ENCODE measurements at places on chromosomes 5 and 9.

GRCh38 chr5:61082516-61083280 is 79.6 kb downstream of the SMIM15 start:
- DNase-seq = no peak

DNA sequence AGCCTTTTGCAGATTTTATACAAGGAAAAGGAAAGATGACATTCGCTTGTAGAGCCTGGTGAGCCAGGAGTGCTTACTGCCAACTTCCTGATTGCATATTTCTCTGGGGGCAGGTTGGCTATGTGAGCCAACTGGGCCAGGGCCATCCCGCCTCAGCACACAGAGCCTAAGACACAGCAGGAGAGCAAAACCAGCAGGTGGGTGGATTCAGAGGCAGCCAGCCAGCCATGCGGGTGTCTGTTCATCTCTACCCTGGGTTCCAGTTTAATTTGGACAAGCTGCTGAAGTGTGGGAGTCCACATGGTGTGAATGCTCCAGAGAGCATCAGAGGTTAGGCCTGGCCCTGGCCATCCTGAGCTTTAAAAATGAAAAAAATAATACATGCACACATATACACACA is 291.4 kb downstream of the ARHGEF28 start:
- no peak for DNase-seq

GRCh38 chr5:96537386-96537785 is 104.3 kb upstream of the PCSK1 start:
- DNase-seq = no peak

DNA sequence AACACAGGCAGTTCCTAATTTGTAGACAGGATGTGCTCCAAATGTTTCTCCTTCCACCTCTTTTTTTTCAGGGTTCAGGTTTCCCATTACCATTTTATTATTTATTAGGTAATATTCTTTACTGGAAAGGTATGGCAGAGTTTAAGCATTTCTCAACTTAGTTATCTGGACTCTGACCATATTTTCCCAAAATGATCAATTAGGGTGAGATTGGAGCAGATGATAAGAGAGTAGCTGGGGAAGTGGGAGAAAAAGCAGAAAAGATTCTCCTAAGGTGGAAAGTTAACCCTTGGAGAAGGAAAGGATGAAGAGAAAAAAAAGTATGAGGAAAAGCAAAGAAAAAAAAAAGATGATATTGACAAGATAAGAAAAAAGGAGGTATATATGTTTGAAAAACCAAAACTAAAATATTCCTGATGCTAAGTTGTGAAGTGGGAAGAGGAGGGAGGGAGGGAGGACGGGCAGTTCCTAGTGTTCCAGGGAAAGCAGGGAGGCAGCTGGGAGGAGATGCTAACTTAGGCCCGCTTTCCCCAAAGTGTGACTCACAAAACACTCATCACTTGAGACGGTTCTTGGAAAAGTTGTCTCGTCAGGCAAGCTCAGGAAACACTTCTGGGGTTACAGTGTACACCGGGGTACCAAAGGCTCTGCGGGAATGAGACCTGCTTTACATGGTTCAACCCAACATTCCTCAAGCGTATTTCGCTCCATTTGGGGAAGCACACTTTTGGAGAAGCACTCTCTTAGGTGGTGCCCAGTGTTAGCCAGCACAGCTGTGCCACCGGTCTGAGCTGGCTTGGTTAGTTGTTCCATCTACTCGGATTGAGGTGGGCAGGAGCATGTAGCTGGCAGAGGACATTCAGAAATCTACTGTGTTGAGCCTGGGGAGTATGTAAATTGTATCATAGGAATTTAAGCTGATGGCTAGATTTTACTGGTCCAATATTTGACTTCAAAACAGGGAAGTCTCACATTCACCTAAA is 35.1 kb downstream of the B4GALT1 start:
- DNase-seq = no peak

DNA sequence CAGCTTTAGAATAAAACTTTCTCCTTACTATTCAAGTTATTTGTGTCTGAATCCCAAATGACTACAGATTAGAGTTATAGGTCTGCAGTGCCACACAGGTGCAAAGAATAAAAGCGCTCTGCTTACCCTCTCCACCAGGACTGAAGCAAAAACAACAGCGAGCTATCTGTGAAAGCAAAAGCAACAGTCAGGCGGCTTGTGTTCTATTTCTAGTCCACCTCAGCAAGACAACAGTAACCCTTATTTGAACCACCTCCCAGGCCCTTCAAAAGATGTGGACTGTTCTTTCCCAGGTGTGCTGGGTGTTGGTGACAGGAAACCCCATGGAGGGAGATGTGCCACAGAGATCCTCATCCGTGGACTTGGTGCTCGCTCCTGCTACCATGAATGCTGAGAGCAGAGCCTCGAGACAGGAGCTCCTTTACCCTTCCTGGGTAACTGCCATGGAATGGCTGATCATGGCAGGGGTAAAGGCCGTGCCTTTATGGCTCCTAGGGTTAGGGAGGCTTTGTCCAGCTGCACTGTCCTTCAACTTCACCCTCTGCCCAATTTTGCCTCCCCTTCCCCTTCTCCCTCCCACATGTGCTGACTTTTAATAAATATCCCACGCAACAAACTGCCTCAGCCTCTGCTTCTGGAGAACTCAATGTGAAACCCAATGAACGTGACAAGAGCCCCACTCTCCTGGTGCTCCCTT is 108.6 kb downstream of the SERINC5 start:
- DNase-seq = no peak

DNA sequence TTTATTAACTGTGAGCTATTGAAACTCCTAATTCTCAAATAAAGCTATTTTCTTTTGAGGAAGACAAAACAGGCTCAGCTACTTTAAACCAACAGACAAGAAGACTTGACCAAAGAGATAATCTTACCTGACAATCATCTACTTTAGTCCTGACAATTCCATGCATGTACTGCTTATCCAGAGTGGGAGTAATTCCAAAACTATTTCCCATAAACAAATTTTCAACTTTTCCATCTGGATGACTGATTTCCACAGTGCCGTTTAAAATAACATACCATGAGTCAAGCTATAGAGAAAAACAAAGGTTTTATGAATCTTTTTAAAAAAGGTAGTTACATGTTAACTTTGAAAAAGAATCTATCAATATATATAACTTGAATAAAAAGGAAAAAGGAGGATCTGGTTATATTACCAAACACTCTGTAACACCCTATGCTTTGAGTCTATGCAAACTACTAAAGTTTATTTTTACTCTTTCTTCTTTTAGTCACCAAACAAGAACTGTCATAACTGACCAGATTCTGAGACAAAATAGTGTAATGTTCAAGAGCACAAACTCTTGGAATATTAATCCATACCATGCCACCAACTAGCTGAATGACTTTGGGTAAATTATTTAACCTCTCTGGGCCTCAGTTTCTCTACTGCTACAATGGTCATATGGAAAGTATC is 129.7 kb downstream of the RAPGEF6 start:
- no peak for DNase-seq

GRCh38 chr5:136016945-136017530 is 11.8 kb upstream of the TGFBI start:
- DNase-seq = no peak

GRCh38 chr5:144088206-144089064 is 82.0 kb downstream of the YIPF5 start:
- DNase-seq = no peak

DNA sequence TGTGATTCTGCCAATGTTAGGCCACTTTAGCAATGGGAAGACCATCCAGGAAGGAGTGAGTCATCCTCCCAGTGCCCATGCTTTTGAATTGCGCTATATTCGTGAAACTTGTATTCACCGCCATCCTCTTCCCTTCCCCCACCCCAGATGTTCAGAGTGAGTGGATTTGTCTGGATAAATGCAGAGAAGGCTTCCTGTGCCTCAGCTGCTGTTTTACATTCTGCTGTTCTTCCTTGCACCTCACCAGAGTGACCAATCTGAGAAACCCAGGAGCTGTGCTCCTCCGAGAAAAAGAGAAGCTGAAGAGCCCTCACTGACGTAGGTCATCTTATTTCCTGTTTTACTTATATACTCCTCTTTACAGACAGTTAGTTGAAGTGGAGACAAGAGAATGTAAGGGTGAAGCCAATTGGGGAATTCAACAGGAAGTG is 24.6 kb upstream of the SVEP1 start:
- no peak for DNase-seq

DNA sequence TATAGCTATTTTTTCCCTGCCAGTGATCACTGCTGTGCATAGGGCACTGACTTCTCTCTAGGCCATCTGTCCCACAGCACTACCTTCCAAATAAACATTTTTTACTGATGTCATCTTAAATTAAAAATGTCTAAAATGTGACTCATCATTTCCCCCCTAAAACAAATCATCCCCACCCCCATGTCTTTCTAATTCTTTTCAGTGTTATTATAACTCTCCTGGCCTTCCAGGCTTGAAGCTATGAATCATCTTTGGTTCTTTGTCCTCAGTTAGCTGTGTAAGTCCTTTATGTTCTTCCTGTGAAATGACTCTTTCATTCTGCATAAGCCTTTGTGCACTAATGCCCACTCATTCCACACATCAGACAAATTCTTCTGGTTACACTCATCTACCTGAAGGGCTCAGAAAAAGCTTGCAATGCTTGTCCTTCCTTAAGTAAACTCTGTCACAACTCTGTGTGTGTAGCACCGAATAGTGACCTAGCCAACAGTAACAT is 78.1 kb downstream of the CFAP95 start:
- DNase-seq = no peak

DNA sequence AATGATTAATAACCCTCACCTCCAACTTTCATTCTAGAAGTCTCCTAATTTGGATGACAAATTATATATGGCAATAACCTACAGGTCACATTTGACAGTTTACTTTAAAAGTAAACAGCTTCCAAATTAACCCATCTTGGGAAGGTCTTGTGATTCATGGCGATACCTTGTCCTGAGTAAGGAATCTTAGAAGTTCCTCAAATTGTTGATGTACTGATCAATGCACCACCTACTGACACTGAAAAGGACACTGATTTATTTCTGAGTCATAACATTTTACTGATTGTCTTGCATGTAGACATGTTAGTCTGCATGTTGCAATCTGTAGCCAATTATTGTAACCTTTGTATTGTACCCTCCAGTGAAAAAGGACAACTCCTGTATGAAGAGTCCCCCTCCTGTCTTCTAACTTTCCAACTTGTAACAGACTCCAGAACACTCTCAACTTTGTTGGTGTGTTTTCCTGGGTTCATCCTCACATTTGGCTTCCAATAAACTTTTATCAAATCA is 16.0 kb upstream of the SLC22A5 start:
- DNase-seq = no peak

GRCh38 chr5:68657055-68657961 is 436.5 kb upstream of the SLC30A5 start:
- no peak for DNase-seq

- no peak for DNase-seq
These were observed 2016.3 kb upstream of the CDH9 start for GRCh38 chr5:29054694-29055093.

DNA sequence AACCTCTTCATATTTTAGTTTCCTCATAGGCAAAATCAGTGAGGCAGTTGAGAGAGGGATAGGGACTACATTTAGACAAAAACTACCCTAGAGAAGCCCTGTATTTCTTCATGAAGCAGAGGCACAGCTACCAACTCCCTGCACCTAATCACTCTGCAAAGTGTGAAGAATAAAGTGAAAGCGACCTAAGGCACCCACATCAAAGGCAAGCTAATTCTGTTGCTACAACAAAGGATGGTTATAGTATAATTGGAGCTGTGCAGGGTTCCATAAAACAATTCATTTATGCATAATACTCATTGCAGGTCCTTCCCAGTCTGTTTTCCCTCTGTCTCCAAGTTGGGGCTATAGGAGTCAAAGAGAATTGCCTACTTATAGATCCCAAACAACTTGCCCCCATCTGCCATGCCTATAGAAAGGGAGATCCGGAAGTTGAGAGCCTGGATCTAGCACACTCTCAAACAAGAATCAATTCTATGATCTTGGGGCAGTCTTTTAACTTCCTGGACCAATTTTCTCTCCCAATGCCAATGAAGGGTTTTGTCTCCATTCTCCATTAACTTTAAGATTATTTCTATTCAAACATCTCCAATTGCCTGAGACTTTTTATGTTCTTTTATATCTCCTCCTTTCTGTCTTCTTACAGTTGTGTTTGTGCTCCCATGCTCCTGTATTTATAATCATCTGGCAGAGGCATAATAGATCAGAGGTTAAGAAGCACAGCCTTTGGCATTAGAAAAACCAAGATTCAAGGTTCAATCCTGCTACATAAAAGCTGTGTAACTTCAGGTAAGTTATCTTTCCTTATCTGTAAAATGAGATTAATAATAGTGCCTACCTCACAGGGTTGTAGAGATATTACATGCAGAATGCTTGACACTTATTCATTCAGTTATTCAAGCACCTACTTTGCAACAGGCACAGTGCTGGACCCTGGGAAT is 56.0 kb upstream of the PTGER4 start:
- DNase-seq = no peak

DNA sequence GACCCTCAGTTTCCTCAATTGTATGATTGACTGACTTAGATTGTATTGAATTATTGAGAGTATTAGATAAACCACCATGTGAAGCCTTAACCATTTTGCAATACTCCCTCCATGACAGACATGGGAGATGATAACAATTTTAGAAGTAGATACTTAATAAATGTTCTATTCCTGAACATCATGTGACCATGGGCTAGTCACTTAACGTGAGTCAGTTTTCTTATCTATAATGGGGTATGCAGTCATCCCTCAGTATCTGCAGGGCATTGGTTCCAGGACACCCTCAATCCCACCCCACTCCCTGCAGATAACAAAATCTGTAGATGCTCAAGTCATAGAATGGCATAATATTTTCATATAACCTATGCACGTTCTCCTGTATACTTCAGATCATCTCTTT is 31.0 kb downstream of the SNX18 start:
- DNase-seq = no peak

GRCh38 chr5:83001796-83002381 is 75.3 kb downstream of the TMEM167A start:
- DNase-seq = no peak

DNA sequence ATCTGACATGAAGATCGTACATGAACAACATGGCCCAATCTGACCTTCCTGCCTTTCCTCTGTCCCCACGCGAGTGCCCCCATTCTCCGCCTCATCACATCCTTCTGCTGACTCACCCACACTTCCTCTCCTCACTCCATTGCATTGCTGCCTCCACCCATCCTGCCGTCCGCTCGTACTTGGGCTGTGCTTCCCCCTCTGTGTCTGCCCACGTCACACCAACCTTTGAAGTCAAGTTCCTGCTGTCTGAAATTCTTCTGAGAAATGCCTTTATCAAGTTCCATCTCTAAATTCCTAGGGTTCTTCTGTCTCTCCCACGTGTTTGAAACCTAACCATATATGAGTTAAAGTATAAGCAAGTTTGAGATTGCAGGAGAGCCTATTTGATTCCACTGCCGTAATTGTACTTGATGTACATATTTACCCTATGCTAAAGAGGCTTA is 18.0 kb upstream of the STARD4 start:
- peak; percentile 79 for DNase-seq

GRCh38 chr9:27766073-27766835 is 193.0 kb upstream of the C9orf72 start:
- DNase-seq = no peak

GRCh38 chr5:128757196-128757959 is 207.9 kb upstream of the SLC27A6 start:
- DNase-seq = no peak

- no peak for DNase-seq
These were observed 6.4 kb upstream of the EEIG1 start for GRCh38 chr9:127987103-127987614.

- DNase-seq = no peak
These were observed 293.6 kb downstream of the FER start for GRCh38 chr5:109041317-109041716.

All from stimulated activated CD4-positive, alpha-beta T cell treated with anti-CD3 and anti-CD28 coated beads, Interleukin-1b, Interleukin-23, amount 100 ng/mL, for 48 hours (primary cell).